WTC11 (cell line): ENCODE measurements at places on chromosomes 13 and 19. TPM values are rescaled to one million over a fixed set of nuclear protein-coding genes. Genes with fewer than 3 reads are reported as not detected.
A peak's percentile ranks its signal among the peaks of the same experiment; 100 is the strongest.

TNFSF11 gene
- total RNA-seq = 6.1 to 6.9 TPM (median 6.6 TPM) in 3 replicates

PLIN4 gene
- total RNA-seq = 0.35 to 0.62 TPM (median 0.57 TPM) in 3 replicates

GRCh38 chr19:55094456-55095259 lies 19.0 kb downstream of the EPS8L1 start:
- peak; percentile 82 for DNase-seq

DNA sequence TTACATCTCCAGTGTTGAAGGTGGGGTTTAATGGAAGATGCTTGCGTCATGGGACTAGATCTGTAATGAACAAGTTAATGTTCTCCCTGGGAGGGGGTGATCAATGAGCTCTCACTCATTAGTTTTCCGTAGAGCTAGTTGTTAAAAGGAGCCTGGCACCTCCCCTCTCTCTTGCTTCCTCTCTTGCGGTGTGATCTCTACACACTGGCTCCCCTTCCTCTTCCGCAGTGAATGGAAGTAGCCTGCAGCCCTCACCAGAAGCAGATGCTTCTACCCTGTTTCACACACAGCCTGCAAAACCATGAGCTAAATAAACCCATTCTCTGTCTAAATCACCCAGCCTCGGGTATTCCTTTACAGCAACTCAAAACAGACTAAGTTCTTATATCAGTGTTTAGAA lies 318.8 kb downstream of the SLITRK1 start:
- DNase-seq = no peak
